Tibial nerve (tissue), 4 donors: ENCODE measurements at places on chromosomes 4 and X.
A peak's percentile ranks its signal among the peaks of the same experiment; 100 is the strongest.

DNA sequence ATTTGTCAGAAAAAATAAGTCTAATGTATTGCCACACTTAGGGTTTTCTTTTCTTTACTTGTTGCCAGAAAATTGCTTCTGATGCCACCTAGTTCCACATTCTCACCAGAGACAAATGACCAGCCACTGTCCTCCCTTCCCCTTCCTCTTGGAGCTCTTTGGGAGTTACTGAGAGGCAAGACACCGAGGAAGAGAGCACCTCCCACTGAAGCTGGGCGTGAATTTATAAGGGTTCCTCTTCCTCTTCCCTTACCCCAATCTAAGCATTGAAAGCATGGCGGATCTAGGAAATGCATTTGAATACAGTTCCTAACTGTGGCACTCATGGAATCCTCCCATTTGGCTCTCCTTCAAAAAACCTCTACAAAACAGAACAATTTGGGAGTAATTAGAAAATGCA is 30.0 kb downstream of the ANXA3 start:
- DNase-seq: no peak

- DNase-seq: no peak
Measured at GRCh38 chr4:110905367-110905766, 282.5 kb upstream of the PITX2 start.

- DNase-seq: no peak
Measured at GRCh38 chr4:66849596-66849995, 695.7 kb downstream of the CENPC start.

- no peak for DNase-seq
Measured at GRCh38 chr4:4603067-4603466, 61.2 kb upstream of the STX18 start.

DNA sequence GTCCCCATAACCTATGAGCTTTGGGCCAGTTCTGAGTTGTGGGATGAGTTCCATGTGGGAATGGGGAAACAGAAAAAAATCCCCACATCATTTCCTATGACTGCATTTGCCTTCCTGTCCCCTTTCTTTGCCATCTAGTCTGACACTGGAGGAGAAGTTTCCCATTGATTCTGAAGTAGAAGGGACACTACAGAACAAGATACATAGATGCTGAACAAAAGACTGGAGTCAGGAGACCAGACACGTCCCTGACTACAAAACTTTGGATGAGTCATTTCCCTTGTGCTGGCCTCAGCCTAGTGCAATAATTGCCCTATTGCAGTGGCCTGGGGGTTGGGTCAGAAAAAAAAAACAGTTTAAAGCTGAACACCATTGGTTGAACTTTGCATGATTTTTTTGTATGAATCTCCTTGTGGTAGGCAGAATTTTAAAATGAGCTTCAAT is 22.1 kb downstream of the BEX3 start:
- no peak for DNase-seq

DNA sequence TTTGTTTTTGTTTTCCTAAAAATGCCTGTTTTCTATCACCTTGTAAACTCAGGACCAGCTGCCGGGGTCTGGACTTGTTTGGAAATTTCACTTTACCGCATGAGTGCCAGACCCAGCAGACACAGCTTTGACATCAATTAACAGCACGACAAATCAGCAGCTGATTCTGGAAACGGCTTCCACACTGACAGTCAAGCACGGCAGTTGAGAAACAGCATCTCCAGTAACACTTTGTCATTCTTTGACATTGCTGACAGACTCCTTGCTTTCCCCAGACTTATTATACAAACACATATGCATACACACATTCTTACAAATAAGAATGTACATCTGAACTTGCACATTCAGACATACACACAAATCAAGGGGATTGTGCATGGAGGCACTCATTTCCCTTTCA is 1017.6 kb upstream of the HS3ST1 start:
- no peak for DNase-seq

GRCh38 chr4:100103671-100104070 is 86.6 kb downstream of the DDIT4L start:
- DNase-seq: no peak

GRCh38 chr4:7590189-7590588 is 155.5 kb upstream of the PSAPL1 start:
- DNase-seq: no peak

GRCh38 chr4:32645653-32646052 is 1925.5 kb downstream of the PCDH7 start:
- no peak for DNase-seq

GRCh38 chr4:40247350-40247749 is 50.5 kb downstream of the RHOH start:
- no peak for DNase-seq

DNA sequence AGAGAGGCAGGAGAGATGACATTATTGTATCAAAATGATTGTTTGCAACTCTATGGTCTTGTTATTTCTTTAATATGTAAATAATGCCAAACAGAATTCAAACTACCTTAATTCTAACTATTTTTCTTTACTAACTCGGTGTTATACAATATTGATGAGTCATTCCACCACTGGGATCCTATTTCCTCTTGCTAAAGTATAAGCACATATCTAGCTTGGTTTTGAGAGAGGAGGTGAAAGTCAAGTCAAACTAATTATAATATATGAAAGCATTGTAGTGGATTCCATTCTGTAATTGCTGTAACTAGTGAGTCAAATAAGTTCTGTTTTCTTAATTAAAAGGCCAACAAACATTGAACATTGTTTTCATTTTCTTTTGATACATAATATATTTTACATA is 837.6 kb downstream of the PDHA2 start:
- no peak for DNase-seq

- DNase-seq: no peak
Measured at GRCh38 chr4:78673337-78673736, 102.8 kb upstream of the BMP2K start.

DNA sequence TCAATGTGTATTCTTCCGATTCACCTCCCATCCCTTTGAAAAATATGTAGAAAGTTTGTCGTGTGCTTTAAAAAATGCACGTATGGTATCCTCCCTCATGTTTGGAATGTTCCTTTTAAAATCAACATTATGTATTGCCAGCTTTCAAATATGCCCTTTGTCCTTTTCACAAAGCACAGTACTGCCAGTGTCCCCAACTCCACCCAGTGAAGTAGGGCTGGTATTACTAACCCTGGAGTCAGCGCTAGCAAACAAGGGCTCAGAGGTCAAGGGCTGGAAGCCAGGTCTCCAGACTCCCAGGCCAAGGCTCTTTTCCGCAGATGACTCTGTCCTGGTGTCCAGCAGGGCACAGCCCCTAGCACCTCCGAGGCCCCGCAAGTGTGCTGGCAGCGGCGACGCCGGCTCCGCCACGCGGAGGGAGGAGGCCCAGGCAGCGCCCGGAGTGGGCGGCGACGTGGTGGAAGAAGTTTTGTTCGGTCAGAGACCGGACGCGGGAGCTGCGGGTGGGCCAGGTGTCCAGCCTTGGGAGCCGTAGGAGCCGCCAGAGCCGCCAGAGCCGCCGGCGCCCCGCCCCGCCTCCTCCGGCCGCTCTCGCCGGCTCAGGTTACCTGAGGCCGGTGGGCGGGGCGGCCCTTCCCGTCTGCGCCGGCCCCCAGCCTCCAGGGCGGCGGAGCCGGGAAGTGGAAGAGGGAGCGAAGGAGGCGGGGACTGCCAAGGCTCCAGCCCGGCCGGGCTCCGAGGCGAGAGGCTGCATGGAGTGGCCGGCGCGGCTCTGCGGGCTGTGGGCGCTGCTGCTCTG is at the start of gene IL13RA1:
TSS of gene IL13RA1 (plus strand) at position 720 of the 799 bp plus-strand sequence. CDS start at position 753, 33 bp downstream.
- DNase-seq: peak; percentile 58

GRCh38 chr4:38660838-38661237 is 3.2 kb upstream of the KLF3 start:
- no peak for DNase-seq

DNA sequence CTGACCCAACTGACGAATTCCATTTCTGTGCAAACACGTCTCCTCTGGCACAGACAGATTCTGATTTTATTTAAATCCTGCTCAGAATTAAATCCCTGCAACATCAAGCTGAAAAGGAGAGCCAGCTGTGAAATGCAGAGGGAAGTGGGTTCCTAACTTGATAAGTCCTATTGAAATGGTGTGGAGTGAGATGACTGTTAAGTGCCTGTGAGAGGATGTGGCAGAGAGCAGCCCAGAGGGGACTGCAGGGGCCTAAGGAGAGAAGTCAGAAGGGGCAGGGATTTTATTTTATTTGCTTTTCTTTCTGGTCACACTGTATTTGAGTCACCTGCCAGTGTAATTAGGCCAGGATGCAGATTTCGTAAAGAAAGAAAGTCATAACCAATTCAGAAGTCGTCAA is 277.4 kb downstream of the NKX6-1 start:
- no peak for DNase-seq

GRCh38 chr4:184475498-184475897 is 1.1 kb upstream of the IRF2 start:
- DNase-seq: no peak

DNA sequence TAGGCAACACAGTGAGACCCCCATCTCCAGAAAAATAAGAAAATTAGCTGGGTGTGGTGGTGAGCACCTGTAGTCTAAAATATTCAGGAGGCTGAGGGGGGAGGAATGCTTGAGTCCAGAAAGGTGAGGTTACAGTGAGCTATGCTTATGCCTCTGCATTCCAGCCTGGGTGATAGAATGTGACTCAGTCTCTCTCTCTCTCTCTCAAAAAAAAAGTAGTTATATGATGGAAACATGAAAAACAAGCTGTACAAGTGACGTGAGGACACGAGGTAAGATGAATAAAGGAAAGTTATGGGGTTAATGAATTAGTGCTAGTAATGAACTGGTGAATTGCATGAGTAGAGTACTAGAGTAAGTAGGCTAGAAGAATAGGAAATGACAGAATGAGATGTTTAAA is 21.8 kb upstream of the CAMK2D start:
- DNase-seq: no peak

DNA sequence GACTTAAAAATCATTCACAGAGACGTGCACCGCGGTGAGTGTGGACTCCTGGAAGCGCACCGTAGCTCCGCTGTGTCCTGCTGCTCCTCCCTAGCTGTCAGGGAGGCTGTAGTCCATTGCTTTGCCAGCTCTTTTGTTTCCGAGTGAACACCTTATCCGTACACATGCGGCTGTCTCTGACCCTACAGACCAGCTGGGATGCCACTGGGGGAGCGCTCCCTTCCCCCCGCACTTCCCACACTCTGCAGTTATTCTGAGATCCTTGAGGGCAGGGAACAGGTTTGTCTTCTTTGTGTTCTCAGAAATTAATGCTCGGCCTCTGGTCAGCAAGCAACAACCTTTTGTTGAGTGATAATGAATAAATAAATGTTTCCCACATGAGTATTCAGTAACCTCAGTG is 33.7 kb upstream of the MSANTD1 start:
- no peak for DNase-seq

DNA sequence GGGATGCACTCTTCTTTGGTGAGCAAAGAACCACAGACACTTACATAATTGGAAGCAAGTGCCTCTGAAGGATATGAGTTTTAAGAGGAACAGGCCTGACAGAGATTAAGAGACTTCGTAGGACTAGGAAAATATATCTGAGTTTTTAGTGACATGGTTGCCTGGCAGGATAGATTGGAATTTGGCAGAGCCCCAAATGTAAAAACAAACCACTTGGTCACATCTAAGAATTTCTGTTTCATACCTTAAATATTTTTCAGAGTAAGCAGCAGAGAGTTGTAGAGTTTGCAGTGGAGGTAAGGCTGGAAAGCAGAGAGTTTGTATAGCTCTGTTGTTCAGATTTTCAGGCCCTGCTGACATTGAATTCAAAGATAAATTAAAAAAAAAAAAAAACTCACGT is 150.1 kb upstream of the MAGEB2 start:
- no peak for DNase-seq

DNA sequence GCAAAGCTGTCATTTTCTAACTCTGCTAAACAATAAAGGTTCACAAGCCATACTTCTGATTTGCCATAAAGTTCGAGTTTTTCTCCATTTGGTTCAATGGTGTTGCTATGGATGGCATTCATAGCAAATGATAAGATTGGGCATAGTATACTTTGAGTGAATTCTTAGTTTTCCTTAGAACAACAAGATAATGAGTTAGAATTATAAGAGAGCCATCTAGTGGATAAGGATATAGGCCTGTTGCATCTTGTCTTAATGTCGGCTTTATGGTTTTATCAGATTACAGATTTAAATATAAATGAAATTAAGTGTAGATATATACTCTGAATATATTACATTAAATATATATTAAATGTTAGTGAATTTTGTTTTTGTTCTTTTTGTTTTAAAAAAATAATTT is 644.6 kb downstream of the IL1RAPL1 start:
- no peak for DNase-seq

GRCh38 chr4:152424977-152425376 is 110.9 kb downstream of the FBXW7 start:
- DNase-seq: no peak

- DNase-seq: no peak
Measured at GRCh38 chrX:24563291-24564010, 83.7 kb downstream of the PCYT1B start.

DNA sequence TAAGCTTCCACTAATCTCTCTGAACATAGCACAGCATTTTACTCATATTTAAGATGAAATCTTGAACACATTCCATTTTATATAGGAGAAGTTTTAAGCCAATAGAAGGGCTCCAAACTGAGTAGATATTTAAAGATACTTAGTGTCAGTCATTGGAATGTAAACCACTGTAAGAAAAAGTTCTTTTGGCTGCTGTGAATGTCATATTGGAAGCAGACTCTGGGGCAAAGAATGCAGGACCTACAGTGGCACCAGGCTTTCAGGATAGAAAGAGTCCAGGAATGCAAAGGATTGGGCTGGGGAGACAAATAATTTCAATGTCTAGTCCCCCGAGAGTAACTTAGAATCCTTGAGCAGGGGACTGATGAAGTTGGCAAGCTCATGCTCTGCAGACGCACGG is 1047.7 kb downstream of the STIM2 start:
- DNase-seq: no peak

GRCh38 chr4:30208731-30209435 is 511.3 kb upstream of the PCDH7 start:
- no peak for DNase-seq

DNA sequence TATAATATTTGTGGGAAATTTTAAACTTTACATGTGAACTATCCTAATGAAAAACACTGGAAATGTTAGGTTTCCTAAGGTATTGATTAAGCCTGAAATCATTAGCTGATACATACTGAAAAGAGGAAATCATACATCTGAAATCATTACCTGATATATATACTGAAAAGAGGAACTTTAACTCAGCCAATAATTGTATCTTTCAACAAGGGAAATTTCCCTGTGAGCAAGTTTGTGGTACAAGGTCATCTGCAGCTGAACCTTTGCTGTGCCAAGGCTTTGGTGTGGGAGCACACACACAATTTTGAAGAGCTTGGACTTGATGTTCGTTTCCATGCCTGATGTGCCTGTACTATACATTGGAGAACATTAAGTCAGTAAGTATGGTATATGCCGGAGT is 131.9 kb upstream of the USP9X start:
- DNase-seq: no peak
